ENCODE measurements at places on chromosomes 16 and 17.

DNA sequence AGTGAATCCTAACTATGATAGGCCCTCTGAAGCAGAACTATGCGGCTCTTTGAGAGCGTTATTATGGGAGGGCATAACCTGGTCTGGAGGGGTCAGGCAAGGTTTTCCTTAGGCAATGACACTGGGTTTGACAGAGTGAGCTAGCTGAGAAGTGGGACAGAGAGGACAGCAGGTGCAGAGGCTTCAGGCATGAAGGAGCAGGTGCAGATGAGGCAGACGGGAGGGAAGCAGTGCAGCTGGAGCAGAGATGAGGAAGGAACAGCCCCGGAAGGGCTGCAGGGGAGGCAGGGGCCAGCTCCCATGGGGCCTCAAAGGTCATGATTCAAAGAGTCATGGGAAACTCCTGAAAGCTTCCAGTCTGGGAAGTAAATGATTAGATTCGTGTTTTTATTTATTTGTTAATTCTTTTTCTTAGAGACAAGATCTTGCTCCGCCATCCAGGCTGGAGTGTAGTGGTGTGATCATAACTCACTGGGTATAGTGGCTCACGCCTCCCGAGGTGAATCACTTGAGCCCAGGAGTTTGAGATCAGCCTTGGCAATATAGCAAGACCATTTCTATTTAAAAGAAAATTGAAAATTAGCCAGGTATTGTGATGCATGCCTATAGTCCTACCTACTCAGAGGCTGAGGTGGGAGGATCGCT is 5.4 kb downstream of the MARCHF10 start:
- no peak for DNase-seq

- no peak for DNase-seq
Observed at GRCh38 chr16:70778901-70779309, 22.1 kb downstream of the VAC14 start.

GRCh38 chr17:48478224-48479013 is 48.4 kb upstream of the SKAP1 start:
- DNase-seq = no peak

DNA sequence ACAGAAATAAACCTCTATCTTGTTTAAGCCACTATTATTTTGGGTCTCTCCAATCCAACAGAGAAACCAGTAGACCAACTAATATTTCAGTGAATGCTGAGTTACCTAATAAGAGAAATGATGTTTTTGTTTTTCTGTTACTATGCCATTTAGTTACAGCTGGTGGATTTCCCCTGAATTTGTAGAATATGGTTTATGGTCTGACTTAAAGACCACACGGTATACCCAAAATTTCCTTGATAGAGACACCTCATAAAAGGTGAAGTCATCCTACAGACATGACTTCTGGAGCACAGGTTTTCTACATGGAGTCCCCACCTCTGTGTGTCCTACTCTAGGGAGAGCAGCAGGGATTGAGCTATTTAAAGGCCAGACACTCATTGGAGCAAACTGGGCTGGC is 13.3 kb downstream of the PIK3R5 start:
- DNase-seq = no peak

- DNase-seq = no peak
Observed at GRCh38 chr17:73706428-73706827, 62.2 kb upstream of the SDK2 start.

Measured in mucosa of descending colon (tissue), 3 donors.